ENCODE measurements at places on chromosomes 4 and X. TPM values are rescaled to one million over a fixed set of nuclear protein-coding genes. Genes with fewer than 3 reads are reported as not detected.

GRCh38 chr4:70559211-70559830 lies 32.7 kb upstream of the AMBN start:
- H3K27ac ChIP-seq, result no peak overlapping the region
- H3K4me1 ChIP-seq, result no peaks in the 10 kb centered on the region
- no peaks in the 10 kb centered on the region for H3K36me3 ChIP-seq
- peak; percentile 64 for DNase-seq

DNA sequence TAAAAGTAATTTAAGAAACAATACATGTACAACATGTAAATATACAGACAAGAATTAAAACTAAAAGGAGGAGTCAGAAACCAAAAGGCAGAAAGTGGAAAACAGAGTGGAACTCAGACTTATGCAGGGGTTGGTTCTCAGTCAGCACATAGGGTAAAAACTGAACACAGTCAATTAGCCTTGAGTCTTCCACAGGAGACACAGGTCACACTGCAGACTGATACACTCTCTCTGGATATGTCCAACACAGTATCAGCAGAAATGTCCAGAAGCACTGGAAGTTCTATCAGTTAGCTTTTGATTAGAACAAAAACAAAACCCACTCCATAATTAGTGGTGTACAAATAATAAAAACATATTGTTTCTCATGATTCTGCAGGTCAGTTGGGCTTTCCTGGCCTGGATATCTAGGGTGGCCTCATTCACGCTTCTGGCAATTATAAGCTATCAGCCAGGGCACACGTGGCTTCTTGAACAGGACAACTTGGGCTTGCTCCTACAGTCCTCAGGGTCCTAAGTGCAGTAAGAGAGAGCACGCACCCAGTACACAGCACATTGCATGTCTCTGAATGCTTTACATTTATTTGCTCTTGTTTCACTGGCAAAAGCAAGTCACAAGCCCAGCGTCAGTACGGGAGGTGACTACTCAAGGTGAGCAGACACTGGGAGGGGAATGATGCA lies 21.6 kb downstream of the TEC start:
- DNase-seq, result no peak
- H3K4me1 ChIP-seq, result no peaks in the 10 kb centered on the region
- no peak overlapping the region for H3K27ac ChIP-seq
- H3K4me3 ChIP-seq, result no peak overlapping the region

- H3K36me3 ChIP-seq, result no peaks in the 10 kb centered on the region
- H3K27me3 ChIP-seq, result no peaks in the 10 kb centered on the region
Measured at GRCh38 chr4:140103676-140104075, 50.3 kb downstream of the MAML3 start.

DNA sequence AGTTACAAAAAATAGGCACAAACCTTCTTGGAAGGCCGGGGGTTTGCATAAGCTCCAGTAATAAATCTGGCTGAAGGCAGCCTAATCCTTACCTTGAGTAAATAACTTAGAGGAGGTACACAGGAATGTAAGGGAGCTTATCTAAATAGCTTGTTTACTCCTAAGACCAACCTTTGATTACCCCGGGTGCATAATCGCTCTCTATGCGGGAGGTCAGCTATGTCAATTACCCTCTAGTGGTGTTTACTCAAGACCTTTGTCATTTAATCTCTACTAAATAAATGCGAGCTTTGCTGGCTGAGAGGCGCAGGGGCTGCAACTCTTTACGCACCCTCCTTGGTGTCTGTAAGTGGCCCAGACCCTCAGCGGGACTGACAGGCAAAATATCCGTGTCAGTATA lies 50.2 kb upstream of the MAP9 start:
- H3K36me3 ChIP-seq, result peaks cover 9% of the 10 kb centered on the region
- DNase-seq, result peak; percentile 17
- no peak overlapping the region for H3K27ac ChIP-seq
- no peak overlapping the region for H3K4me3 ChIP-seq
- H3K4me1 ChIP-seq, result no peaks in the 10 kb centered on the region
- no peaks in the 10 kb centered on the region for H3K27me3 ChIP-seq

DNA sequence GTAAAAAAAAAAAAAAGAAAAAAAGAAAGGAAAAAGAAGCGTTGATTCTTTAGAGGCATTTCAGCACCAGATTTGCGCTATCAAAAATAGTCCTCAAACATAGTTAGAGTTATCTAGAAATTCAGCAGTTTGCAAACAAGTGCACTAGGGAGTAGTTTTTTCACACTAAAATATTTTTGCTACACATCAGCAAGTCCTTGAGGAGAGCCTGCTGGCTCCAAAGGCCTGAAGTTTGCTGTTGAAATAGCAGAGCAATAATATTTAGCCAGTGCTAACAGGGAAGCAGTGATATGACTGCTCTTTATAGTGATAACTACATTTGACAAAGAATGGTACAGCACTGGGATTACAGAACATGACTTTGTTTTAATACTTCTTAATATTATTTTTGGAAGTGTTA lies 472.2 kb downstream of the PCDH7 start:
- H3K27ac ChIP-seq, result no peak overlapping the region
- peaks cover 16% of the 10 kb centered on the region for H3K4me1 ChIP-seq
- DNase-seq, result no peak
- no peak overlapping the region for H3K4me3 ChIP-seq

DNA sequence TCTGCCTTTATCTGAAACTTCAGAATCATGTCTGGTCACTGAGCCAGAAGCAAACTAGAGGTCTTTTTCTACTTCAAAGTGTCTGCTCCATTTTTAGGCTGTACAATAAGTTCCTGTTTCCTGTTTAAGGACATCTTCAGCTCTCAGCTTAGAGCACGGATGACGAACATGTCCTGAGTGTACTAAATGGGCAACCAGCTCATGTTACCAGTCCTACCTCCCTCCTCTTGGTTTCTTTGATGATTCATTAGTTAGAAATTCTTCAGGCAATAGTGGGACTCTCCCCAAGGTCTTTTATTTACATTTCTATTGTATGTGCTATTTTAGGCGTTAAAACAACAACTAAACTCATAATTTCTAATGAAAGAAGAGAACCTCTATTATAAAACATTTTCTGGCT lies 58.0 kb downstream of the ENPEP start:
- H3K4me3 ChIP-seq, result no peak overlapping the region
- H3K36me3 ChIP-seq, result no peaks in the 10 kb centered on the region
- no peaks in the 10 kb centered on the region for H3K4me1 ChIP-seq
- no peak overlapping the region for H3K27ac ChIP-seq
- H3K27me3 ChIP-seq, result no peaks in the 10 kb centered on the region

- H3K4me3 ChIP-seq, result peak within 1 kb of the TSS; percentile 58
- H3K36me3 ChIP-seq, result no peaks in the 10 kb centered on the region
Measured at GRCh38 chrX:50813843-50814661, at the start of gene SHROOM4. Gene SHROOM4, minus strand, starts transcription at chrX:50814194. Its CDS starts 176 bp downstream, at chrX:50814018.

- peak; percentile 36 for DNase-seq
- H3K36me3 ChIP-seq, result no peaks in the 10 kb centered on the region
- no peaks in the 10 kb centered on the region for H3K27me3 ChIP-seq
- H3K27ac ChIP-seq, result no peak overlapping the region
Measured at GRCh38 chrX:107731831-107732502, 43.6 kb downstream of the TSC22D3 start.

DNA sequence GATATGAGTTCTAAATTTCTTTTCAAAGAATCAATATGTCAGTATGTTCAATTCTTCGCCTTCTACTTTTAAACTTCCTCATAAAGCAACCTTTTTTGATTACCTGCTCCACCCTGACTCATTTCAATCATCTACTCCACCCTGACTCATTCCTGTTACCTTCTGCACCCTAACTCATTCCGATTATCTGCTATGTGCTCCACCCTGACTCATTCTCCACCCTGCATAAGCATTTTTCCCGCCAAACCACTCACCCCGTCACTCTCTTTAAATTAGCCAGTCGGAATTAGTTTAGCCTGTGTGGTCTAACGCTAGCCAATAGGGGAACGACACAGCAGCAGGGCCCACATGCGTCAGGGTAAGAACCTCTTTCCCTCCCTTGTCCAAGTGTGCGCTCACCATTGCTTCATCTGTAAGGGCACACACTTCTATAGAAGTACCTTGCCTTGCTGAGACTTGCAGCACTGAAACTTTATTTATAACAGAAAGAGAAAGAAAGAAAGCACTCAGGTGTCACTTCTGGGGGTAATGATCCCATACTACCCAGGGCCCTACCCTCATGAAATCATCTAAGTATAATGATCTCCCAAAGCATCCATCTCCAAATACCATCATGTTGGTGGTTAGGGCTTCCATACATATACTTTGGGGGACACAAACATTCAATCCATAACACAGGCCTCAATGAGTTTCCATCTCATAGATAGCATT lies 875.2 kb downstream of the RAPGEF2 start:
- H3K36me3 ChIP-seq, result no peaks in the 10 kb centered on the region
- DNase-seq, result no peak
- H3K4me3 ChIP-seq, result no peak overlapping the region

- H3K4me1 ChIP-seq, result peaks cover 37% of the 10 kb centered on the region
- no peaks in the 10 kb centered on the region for H3K36me3 ChIP-seq
- no peak overlapping the region for H3K4me3 ChIP-seq
- DNase-seq, result peak; percentile 66
Measured at GRCh38 chrX:111375747-111376146, 36.2 kb downstream of the DCX start.

DNA sequence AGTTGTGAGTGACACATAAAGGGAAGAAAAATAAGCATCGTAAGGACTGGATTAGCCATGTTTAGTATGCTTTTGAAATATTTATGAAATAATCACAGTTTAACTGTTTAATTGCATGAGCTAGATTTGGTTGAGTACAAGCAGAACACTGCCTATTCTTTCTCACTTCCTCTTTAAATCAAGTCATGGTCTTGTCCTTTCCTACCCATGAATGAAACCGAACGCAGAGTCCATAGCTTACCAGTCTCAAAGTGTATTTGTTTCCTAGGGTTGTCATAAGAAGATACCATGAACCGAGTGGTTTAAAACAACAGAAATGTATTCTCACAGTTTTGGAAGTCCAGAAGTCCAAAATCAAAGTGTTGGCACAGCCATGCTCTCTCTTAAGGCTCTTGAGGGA lies 684.0 kb upstream of the MAGEB2 start:
- no peaks in the 10 kb centered on the region for H3K27me3 ChIP-seq
- H3K4me3 ChIP-seq, result no peak overlapping the region
- no peaks in the 10 kb centered on the region for H3K36me3 ChIP-seq
- H3K27ac ChIP-seq, result no peak overlapping the region

DNA sequence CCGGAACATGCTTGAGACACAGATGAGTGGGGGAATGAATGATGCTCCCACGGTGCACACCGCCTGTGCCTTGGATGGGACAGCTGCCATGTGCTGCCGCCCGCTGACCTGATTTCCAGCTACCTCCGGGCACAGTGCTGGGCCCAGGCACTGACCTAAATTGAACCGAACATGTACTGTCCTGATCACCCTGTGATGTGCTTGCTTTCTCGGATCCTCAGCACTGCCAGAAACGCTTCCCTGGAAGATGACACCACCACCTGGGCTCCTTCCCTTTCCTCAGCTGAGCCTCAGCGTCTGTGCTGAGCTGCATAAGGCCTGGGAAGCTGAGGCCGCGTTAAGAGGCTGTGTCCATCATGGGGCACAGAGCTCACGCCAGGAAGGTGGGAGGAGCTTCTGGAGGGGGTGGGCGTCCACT lies 39.3 kb upstream of the MXD4 start:
- no peak overlapping the region for H3K4me3 ChIP-seq
- no peak overlapping the region for H3K27ac ChIP-seq
- DNase-seq, result no peak
- no peaks in the 10 kb centered on the region for H3K27me3 ChIP-seq

GRCh38 chrX:97876697-97877407 lies 993.1 kb downstream of the RPA4 start:
- no peaks in the 10 kb centered on the region for H3K27me3 ChIP-seq
- no peak overlapping the region for H3K27ac ChIP-seq
- H3K4me1 ChIP-seq, result no peaks in the 10 kb centered on the region
- H3K4me3 ChIP-seq, result no peak overlapping the region
- no peak for DNase-seq

DNA sequence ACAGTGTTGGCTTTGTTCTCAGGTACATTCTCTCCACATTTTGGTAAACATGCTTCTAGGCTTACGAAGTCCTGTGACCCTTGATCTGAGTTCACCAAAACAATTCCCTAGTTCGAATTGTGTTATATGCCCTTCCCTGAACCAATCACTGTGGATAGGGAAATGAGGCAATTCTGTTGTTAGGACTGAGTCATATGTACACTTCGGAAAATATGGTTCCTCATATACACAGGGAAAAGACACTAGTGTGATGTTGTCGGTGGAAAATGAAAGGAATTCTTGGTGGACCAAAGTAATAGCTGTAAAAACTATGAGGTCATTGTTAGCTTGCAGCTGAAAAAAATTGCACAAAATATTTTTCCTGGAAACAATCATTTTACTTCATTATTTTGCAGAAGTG lies 46.6 kb upstream of the MAGEC2 start:
- no peak for DNase-seq
- H3K27ac ChIP-seq, result no peak overlapping the region
- no peaks in the 10 kb centered on the region for H3K36me3 ChIP-seq
- H3K4me1 ChIP-seq, result no peaks in the 10 kb centered on the region

GRCh38 chrX:150012647-150013381 lies 74.5 kb upstream of the EOLA2 start:
- no peak overlapping the region for H3K4me3 ChIP-seq
- H3K27me3 ChIP-seq, result no peaks in the 10 kb centered on the region
- H3K27ac ChIP-seq, result no peak overlapping the region
- H3K36me3 ChIP-seq, result no peaks in the 10 kb centered on the region

- H3K27me3 ChIP-seq, result no peaks in the 10 kb centered on the region
- no peaks in the 10 kb centered on the region for H3K4me1 ChIP-seq
Measured at GRCh38 chr4:8282134-8282641, 12.6 kb downstream of the HTRA3 start.

DNA sequence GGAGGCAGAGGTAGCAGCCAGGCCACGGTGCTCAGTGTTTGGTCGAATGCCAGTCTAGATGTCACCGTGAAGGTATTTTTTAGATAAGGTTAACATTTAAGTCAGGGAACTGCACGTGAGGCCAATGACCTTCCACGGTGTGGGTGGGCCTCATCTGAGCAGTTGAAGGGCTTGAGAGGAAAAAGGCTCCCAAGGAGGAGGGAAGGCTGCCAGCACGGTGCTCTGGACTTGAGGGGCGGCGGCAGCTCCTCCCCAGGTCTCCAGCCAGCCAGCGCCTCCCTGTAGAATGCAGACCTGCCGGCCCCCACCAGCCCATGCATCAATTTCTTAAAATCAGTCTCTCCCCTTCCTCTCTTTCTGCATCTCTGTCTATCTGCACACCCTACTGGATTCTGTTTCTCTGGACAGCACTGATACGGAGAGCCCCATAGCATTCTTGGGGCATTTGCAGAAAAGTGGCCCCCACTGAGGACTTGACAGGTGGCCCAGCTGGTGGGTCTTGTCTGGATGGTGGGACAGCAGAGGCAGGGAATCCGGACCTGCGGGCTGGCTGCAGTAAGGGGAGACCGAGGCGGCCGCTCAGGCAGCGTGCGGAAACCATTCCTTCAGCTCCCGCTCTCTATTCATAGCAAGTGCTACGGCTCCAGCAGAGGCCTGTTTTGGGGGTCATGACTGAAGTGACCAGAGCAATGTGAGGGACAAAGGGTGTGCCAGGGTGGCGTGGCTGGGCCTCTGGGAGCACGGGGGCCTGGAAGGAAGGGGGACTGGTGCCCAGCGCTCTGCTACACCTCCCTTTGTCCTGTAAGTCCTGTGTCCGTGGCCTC lies 7.9 kb upstream of the RGS12 start:
- H3K27me3 ChIP-seq, result no peaks in the 10 kb centered on the region
- no peaks in the 10 kb centered on the region for H3K36me3 ChIP-seq
- H3K4me1 ChIP-seq, result no peaks in the 10 kb centered on the region
- DNase-seq, result no peak

TBX22 gene
- total RNA-seq, result 0.53 TPM

HHIP gene
- total RNA-seq, result not detected

HADH gene
- 49.9 TPM for total RNA-seq

TBC1D8B gene
- total RNA-seq, result 1.6 TPM

ZC4H2 gene
- total RNA-seq, result 35.6 TPM

CXCL5 gene
- total RNA-seq, result 0.12 TPM

ARSJ gene
- total RNA-seq, result 0.28 TPM

IL1RAPL1 gene
- total RNA-seq, result 10.7 TPM

MFSD8 gene
- 31.7 TPM for total RNA-seq

KLHL15 gene
- total RNA-seq, result 31.3 TPM

CPZ gene
- not detected for total RNA-seq
